ENCODE measurements at places on chromosomes 7 and 10.

DNA sequence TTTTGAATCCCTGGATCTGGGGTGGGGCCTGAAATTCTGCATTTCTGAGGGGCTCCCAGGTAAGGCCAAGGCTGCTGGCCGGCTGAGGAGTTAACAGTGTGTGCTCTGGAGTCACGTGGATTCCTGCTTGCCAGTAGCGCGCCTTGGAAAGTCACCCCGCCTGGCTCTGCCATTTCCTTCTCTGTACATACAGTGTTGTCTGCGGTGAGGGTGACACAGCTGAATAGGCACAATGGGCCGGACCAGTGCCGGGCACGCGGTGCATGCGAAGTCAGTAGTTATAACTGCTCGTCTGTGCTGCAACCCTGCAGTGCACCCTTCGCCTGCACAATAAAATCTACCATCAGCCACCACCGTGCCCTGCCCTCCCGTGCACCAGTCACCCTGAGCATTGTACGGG, 68.0 kb upstream of the EEPD1 start:
- no peak for DNase-seq

DNA sequence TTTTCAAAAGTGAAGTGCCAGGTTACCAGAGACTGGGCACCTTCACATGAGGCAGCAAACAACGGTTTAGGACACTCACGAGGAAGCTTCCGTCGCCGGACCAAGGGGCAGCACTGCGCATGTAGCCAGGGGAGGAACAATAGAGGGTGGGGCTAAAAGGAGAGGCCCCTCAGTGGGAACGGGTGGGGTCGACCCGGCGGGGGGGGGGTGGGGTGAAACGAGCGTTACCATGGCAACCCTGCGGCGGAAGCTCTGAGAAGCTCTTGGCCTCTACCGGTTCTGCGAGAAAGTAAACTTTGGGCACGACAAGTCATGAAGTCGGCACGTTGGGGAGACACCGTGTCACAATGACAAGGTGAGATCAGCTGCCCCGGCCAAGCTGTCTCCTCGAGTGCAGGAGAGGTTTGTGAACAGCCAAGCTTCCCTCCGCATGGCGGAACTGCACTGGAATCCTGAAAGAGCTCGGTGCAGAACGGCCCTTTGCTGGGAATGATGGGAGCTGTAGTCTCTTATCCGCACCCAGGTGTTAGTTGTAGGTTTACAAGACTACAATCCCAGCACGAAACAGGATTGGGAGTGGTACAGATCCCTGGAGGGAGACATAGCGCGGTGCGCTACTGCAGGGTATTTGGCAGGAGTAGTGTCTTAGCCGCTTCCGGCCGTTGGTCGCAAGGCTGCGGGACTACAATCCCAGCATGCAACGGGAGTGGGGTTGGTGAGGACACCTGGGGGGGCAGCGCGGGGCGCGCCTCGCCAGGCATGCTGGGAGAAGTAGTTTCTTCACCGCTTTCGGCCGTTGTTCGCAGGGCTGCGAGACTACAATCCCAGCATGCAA, 72.8 kb upstream of the ZNF722 start:
- DNase-seq, result no peak

- DNase-seq, result peak; percentile 89
Observed at GRCh38 chr7:106542550-106543220, 118.3 kb downstream of the CCDC71L start.

GRCh38 chr10:93856349-93857145, 37.2 kb upstream of the SLC35G1 start:
- no peak for DNase-seq

GRCh38 chr7:75711076-75711475, 27.7 kb downstream of the HIP1 start:
- DNase-seq, result no peak

- DNase-seq, result no peak
Observed at GRCh38 chr7:154896076-154896475, 106.8 kb downstream of the PAXIP1 start.

GRCh38 chr7:95632609-95633008, 36.3 kb upstream of the PDK4 start:
- peak; percentile 8 for DNase-seq

DNA sequence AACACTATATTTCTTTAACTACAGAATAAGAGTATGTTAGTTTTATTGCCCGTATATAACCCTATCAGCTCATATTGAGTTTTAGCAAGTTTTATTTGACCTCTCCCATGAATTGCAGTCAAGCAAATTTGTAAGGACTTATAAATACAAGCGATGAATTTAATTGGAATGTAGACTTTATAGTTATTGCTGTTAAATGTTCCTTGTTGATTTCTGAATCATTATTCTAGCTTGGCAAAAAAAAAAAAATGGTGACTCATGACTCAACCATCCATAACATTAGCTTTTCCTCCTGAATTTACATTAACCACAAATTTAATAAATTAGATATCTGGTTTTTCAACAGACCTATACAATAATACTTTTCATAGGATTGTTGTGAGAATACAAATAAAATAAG, 334.0 kb upstream of the LRRTM3 start:
- peak; percentile 41 for DNase-seq

GRCh38 chr7:139901056-139901795, 72.2 kb downstream of the TBXAS1 start:
- no peak for DNase-seq

- DNase-seq, result no peak
Observed at GRCh38 chr10:132550366-132551092, 12.9 kb downstream of the INPP5A start.

- no peak for DNase-seq
Observed at GRCh38 chr7:51220226-51220625, 96.4 kb downstream of the COBL start.

DNA sequence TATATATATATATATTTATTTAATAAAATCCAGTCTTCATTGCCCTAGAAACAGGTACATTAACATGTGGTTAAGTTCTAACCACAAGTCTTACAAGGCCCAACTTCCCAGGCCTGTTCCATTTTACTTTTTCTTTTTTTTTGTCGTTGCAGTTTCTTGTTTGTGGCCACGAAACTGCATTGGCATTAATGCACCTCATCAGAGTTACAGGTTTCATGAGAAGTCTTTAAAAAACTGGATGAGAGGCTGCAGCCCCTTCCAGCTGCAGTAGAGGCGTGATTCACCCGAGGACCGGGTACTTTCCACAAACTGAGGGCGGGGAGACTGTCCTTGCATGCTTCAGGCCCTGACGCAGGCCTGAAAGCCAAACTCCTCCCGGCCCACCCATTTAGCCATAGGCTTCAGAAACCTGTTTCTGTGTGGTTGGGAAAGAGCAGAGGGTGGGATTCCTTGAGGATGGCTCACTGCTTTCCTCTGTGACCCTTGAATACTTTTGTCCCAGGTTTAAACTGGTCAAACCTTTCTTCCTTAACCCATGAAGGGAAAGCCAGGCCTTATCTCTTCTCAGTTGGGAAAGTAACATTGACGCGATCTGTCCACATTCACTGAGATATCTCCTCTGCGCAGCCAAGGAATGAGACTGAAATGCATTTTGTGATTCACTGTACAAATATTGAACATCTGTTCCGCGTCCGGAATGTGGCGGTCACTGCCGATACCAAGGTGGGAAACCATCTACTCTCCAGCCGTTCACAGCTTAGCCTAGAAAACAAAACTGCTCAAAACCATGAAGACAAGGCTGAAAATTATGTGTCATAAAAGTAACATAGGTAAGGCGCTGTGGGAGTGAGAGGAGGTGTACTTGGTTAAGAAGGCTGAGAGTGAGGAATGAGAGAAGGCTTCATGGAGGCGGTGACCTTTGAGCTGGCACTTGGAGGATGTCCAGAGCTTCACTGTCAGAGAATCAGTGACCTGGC, 311.7 kb downstream of the GATA3 start:
- peak; percentile 81 for DNase-seq

GRCh38 chr7:113548137-113548536, 370.7 kb downstream of the PPP1R3A start:
- no peak for DNase-seq

DNA sequence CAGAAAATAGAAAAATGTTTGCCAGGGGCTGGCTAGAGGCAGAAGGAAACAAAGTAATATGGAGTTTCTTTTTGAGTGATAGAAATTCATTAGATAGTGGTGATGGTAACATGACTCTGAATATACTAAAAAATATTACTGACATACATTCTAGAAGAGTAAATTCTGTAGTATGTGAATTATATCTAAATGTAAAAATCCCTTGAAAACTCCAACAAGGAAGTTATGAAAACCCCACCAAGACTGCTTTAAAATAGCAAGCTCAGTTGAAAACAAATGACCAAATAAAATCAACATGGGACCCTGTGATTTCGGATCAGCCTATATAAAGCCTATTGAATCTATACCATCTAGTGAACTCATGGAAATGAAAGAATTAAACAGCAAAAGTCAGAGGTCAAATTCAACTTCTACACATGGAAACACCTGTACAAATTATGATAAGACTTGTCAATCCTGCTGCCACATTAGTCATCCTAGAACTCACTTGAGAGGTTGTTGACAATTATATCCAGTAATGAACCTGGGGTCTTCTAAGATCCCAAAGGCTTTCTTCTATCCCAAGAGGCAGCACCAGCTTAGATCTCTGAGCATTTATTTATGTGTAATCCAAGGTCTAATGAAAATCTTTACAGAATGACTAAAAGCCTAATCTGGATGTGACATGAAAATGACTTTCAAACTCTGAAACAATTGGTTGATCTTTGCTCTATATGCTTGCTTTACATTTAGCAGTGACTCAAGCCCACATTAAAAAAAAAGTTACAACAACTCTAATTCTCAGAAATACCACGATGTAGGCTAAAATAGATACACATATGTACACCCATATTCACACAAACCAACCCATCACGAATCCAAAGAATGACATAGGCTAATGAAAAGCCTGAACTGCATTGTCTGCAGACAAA, 59.3 kb downstream of the OSBPL3 start:
- DNase-seq, result no peak

DNA sequence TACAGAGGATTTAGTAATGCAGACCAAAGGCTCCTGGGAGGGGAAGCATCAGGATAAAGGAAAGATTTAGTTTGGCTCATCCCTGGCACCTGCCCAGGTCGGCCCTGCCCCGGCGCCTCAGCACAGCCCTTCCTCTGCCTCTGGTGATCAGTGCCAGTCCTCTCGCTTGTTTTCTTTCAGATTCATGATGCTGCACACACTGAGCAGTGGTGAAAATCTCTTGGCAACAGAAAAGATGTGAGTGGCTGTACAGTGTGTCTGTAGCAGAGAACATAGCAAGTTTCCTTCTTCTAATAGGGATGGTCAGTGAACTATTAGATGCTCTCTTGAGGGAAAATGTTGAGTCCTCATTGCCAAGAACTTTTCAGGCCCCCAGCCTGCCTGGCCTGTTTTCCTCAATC, 994.1 kb downstream of the KCNMA1 start:
- no peak for DNase-seq

DNA sequence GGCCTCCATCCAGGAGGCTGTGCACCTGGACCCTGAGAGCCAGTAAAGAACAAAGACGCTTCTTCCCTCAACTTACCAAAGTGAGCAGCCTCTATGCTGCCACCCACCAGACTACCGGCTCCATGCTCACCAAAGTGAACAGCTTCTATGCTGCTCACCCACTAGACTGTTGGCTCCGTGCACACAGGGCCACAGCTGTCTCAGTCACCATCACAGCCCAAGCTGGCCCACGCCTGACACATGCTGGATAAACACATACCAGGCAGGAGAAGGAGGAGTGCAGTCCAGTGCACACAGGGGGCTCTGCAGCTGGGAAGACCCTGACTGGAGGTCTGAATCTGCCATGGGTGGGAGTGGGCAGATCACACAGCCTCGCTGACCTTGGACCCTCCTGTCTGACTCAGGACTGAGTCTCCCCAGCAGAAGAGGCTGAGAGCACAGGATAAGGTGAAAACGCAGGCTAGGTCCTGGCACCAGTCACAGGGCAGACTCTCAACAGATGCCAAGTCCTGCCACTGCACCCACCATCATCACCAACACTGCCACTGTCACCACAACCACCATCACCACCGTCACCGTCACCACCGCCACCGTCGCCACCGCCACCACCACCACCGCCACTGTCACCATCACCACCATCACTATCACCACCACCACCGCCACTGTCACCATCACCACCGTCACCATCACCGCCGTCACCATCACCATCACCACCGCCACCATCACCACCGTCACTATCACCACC, 130.9 kb downstream of the MAD1L1 start:
- DNase-seq, result no peak

- no peak for DNase-seq
Observed at GRCh38 chr10:23016636-23017035, 78.7 kb upstream of the MSRB2 start.

- no peak for DNase-seq
Observed at GRCh38 chr7:13894377-13894776, 95.1 kb downstream of the ETV1 start.

DNA sequence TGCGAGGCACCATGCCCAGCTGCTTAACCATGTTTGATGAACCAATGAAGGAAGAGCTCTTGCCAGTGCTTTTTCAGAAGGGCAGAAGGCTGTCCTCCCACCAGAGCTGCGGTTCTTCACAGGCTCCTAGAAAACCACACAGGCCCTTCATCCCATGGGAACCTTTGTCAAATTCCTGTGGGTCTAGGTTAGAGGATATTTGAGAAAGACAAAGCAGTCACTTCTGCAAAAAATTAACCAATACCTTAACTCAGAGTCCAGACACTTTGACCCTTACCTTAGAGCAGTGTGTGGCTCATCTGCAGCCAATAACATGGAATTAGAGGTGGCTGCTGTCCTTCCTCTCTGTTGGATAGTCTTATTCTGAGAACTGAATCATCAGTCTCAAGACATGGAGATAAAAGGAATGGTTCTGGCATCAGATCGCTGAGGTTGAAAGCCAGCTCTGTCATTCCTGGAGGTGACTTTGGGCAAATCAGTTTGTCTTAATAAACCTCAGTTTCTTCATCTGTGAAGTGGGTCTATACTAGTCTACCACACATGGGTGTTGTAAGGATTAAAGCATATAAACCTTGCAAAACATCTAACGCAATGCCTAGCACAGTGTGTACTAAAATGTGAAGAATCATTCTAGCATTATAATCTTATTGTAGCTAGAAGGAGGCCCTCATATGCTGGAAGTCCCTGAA, 65.1 kb upstream of the PIP4K2A start:
- DNase-seq, result no peak

DNA sequence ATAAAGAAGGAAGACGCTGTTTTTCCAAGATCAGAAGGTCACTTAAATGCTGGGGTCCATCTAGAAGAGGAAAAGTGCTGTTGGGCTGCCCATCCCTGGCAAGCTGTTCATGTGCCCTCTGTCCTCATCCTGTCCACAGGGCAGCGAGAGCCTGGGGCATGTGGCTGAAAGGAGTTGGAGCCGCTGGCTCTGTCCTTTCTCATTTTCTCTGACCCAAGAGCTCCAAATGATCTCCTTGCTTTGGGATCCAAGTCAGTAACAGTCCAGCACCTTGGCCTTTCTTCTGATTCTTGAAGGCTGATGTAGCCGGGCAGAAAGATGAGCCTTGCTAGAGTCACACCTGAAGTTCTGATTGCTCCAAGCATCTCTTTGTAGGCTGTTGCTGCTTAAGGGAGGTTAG, 44.4 kb downstream of the SPDYE5 start:
- DNase-seq, result no peak

- no peak for DNase-seq
Observed at GRCh38 chr10:127018298-127018650, 113.0 kb downstream of the DOCK1 start.

DNA sequence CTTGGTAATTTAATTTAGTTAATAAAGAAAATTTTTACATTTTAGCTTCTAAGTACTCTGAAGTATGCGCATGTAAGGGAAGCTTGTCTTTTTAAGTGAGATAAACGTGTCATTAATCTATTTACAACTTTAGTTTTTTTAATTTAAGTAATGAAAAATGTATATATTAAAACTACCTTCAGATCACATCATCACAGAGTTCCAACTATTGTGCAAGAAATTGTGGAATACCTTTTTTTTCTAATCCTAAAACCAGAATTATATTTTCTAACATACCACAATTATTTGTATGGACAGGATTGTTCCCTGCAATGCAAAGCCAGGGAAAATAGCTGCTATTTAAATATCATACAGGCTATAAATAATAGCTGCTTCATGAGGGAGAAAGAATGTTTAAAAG, 303.2 kb upstream of the KCND2 start:
- DNase-seq, result no peak
